ENCODE measurements at places on chromosomes 12 and 14. TPM values are rescaled to one million over a fixed set of nuclear protein-coding genes. Genes with fewer than 3 reads are reported as not detected.

CRIP1 gene
- 42.4 TPM for total RNA-seq

MRPL52 gene
- 187 TPM for total RNA-seq

OAS2 gene
- not detected for total RNA-seq

SLC22A17 gene
- 23.0 TPM for total RNA-seq

ADGRD1 gene
- not detected for total RNA-seq

RNASE2 gene
- total RNA-seq, result not detected

NRXN3 gene
- 0.21 TPM for total RNA-seq

POTEG gene
- not detected for total RNA-seq

GPR132 gene
- total RNA-seq, result not detected

C12orf50 gene
- 0.20 TPM for total RNA-seq

KRT71 gene
- total RNA-seq, result not detected

LMO3 gene
- 36.2 TPM for total RNA-seq

NANOG gene
- total RNA-seq, result not detected

GEMIN2 gene
- total RNA-seq, result 32.7 TPM

AQP6 gene
- total RNA-seq, result not detected

KRT80 gene
- 0.33 TPM for total RNA-seq

KLHL33 gene
- 0.04 TPM for total RNA-seq

RNF34 gene
- 54.6 TPM for total RNA-seq

OTUB2 gene
- 2.3 TPM for total RNA-seq

ADCY6 gene
- total RNA-seq, result 12.8 TPM

LYZ gene
- not detected for total RNA-seq
